ENCODE measurements at places on chromosomes 1 and 21.

DNA sequence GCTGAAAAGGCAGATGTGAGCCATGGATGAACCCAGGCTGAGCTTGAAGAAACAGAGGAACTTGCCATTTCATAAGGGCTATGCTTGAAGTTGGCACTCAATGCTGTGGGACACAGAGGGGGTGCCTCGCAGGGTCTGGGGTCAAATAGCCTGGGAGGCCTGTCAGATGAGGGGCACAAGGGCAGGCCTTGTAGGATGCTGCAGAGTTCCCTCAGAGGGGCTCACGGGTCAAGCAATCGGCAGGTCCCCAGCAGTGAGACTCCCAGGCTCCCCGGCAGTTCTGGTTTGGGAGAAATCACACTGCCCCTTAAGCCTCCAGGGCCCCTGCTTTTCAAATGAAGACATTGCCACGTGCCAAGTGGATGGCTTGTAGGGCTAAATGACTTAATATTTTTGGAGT lies 116.7 kb upstream of the GRIK3 start:
- no peak for DNase-seq

GRCh38 chr1:154485106-154485505 lies 16.9 kb upstream of the TDRD10 start:
- DNase-seq: no peak

- no peak for DNase-seq
Measured at GRCh38 chr1:115505148-115505571, 136.6 kb upstream of the VANGL1 start.

DNA sequence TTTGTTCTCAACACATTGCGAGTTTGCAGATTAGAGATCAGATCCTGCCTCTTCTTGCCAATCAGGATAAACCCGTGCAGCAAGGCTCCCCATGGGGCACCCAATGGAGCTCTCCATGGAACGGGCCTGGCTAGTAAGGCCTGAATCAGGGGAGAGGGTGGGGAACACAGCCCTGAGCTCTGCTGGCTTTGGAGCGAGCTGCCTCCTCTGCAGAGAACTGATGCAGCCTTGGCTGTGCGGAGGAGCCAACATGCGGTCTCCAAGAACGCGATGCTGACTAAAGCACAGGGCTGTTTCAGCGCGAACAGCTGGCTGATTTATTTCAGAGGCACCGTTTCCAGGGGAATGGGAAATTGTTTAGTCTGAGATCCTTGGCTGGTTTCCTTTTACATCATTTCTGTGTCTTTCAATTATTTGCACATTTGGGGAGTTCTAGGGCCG lies 139.7 kb downstream of the TSEN15 start:
- DNase-seq: no peak

GRCh38 chr1:198157847-198158725 lies 1.3 kb downstream of the NEK7 start:
- DNase-seq: no peak

DNA sequence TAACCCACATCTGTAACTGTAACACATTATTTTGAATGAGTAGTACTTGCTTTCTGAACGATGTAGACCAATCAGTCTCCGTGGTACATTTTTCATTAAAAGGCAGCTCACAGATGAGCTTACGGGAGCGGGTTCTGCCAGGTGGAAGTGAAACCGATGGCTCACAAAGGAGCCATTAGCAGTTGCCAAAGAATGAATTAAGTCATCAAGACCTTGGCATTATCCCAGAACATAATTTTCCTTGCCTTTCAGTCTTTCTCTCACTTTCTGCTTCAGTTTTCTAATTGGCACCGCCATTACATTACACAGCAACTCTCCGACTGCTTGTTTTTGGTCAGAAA lies 33.5 kb upstream of the UTS2 start:
- no peak for DNase-seq

- no peak for DNase-seq
Measured at GRCh38 chr1:228393268-228393701, 13.3 kb downstream of the TRIM11 start.

DNA sequence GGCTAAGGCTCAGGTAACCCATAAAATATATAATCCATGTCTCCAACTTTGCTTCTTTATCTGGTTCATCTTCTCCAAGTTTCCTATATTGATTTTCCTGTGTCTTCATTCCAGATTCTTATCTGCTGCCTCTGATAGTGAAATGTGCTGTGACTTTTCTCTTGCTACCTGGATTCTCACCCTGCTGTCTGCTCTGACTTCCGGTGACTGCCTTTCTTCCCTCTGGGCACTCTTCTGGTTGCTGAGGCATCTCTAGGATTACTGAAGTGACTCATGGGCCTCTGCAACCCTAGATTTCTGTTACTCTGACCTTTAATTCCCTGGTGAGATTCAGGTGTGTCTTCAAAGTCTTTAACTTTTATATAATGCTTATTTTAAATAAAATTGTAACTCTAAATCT lies 46.9 kb downstream of the GIPC2 start:
- DNase-seq: no peak

- DNase-seq: no peak
Measured at GRCh38 chr1:46489169-46489637, 433 bp upstream of the DMBX1 start.

- DNase-seq: no peak
Measured at GRCh38 chr1:235759336-235759735, 107.4 kb downstream of the LYST start.

DNA sequence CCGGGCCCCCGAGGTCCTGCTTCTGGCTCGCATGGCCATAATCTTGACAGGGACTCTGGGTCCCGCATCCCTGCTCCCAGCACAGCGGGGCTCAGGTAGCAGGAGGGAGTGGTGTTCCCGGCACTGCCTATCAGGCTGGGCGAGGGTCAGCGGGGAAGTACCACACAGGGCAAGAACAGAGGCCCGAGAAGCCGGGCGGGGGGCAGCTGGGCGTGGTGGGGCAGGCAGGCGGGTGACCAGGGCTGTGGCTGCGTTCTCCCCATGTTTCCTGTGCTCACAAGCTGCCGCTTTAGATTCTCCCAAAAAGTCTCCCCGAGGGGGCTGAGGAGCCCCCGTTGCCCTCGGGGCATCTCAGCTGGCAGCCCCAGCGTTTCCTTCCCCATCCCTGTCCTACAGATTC lies 18.3 kb downstream of the ATAD3B start:
- DNase-seq: no peak

- DNase-seq: no peak
Measured at GRCh38 chr1:110380672-110381283, 10.0 kb downstream of the SLC16A4 start.
